ENCODE measurements at places on chromosomes 7 and 10.

DNA sequence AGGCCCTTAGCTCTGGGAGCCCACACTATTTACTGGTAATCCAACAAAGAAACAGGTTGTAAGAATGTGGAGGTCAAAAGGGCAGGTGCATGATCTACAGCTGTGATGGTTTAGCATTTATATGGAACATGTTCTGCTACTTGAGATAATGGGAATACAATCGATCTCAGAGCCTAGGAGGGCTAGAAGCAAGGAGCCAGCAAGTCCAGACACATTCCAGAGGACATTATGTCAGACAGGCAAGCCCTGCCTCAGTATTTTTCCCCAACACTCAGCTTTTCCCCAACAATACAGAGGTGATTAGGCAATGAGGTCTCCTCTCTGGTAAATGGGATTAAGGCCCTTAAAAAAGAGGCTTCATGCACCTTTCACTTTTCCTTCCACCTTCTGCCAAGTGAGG lies 21.4 kb upstream of the GNAT3 start:
- ATAC-seq: no peak

DNA sequence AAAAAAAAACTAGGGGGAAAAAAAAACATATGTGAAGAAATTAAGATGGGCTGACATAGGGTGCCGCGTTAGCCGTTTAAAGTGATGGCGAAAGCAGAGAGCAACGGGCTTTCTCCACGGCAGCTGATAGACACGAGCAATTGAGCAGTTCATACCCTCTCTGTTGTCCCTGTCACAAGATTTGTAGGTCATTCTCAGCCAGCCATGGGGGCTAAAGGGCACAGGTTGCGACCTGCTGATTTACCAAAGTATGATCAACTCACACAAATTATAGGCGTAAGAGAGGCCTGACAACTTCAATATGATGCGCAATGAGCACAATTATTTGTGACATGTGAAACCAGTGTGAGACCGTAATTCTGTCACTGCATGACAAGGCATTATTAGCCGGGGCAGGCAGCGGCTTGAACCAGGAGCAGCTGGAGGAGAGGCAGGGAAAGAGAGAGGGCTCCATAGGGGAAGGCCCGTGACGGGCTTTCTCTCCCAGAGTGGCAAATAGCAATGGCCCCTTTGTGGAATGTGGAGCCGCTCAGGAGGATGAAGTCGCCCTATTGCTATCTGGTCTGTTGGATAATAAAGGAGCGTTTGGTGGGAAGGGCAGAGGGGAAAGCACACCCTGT lies 195.1 kb upstream of the HABP2 start:
- no peak for ATAC-seq

- no peak for ATAC-seq
Observed at GRCh38 chr10:77498829-77499228, 138.8 kb downstream of the KCNMA1 start.

DNA sequence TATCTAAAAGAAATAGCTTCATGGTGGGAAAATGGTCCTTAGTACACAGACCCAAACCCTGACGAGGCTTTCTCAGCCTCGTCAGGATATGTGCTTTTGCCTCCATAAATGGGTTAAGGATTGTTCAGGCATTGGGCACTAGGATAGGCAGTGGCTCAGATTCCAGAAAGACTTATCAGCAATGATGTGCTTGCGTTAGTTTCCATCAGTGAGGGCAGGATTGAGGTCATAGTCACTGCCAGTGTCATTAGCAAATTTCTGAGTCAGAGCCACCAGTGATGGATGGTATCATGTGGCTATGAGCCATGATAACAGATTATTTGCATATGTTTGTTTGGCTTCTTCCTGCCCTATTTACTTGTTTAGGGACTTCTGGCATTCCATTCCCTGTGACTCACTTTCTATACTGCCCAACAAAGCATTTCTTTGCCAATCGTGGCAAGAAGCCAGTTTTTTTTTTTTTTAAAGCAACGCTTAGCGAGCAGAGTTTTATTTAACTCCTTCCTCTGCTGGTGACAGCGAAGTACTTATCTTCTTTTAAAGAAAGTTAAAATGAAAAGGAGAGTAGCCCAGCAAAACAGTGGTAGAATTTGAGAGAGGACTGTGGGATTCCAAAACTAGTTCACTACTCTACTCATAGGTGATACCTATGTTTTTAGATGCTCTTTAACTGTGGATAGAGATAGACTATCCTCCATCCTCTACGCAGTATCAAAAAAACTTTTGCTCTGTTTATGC lies 44.4 kb downstream of the MYPN start:
- no peak for ATAC-seq

DNA sequence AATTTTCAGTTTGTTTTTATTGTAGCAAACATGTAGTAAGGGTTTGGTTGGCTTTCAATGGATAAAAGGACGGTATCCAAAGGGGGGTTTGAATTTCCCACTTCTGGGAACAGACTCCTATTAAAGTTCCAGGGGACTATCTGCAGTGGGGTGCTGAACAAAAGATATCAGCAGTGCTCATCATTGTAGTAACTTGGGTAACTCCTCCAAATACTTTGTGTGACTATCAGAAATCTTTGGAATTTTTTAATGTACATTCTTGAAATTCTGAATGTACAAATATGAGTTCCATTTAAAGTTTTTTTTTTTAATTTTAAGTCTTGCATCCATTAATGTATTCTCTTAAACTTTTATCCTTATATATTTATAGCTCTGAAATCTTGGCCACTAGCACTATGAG lies 42.1 kb downstream of the CYP51A1 start:
- no peak for ATAC-seq
